ENCODE measurements at places on chromosomes 2 and 18.

DNA sequence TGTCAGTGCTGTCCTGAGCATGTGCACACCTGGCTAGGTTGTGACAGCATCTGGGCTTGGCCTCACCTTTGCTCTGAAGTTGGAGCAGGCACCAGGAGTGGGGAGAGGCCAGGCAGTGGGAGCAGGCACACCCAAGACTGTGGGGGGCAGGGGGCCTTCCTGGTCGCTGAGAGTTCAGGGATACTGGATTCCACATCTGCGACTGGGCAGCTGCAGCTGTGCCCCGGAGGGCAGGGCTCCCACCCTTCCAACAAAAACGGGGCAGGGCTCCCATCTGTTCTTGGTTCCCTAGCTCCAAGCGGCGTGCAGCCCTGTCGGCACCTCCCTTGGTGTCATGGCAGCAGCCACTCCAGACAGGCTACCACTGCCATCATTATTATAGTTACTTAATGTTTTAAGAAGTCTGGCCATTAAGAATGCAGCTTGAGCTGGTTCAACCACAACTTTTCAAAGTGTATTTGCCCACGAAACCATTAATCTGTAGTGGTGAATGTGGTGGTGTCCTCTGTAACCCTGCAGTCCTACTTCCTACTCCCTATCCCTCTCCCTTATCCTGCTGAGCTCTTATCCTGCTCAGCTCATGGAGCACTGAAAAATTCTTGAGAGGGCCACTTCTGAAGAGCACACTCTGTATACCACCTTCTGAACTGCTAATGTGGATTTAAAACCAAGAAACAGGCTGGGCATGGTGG lies 48.0 kb upstream of the RAB1A start:
- DNase-seq: no peak

DNA sequence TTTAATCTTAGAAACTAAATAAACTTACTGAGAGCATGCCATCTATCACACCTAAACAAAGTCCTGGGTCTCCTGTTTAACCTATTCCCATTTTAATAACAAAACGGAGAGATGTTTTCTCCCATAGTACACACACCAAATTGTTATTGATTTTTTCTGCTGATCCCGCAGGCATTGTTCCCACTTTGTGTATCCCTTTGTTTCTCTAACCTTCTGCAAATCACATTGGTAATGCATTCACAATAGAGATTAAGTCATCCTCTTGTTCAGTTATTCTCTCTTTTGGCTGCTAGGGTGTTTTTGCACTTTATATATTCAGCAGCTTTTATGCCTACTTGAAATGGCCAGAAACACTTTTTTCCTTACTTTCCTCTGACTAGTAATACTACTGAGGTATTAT lies 1071.9 kb upstream of the CDH2 start:
- DNase-seq: no peak

DNA sequence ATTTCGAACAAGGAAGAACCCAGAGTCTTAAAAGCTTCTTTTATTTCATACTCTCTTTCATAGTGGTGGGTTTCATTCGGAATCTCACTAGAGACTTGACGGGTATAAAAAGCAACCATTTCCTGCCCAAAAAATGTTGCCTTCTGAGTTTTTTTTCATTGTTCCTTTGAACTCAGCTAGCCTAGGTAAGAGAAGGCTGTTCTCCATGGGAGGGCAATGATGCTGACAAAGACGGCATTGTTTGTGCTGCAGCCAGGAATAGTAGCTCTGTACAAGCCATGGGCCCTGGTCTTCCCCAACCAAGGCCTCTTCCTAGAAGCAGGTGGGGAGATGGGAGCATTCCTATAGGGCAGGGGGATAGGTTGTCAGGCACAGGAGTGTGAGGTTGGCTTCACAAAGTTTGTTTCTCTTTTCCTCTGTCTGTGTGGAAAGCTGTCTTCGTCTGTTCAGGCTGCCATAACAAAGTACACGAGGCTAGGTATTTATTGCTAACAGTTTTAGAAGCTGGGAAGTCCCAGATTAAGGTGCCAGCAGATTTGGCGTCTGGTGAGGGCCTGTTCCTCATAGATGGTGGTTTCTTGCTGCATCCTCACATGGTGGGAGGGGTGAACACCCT lies 405.1 kb downstream of the NBAS start:
- DNase-seq: no peak

DNA sequence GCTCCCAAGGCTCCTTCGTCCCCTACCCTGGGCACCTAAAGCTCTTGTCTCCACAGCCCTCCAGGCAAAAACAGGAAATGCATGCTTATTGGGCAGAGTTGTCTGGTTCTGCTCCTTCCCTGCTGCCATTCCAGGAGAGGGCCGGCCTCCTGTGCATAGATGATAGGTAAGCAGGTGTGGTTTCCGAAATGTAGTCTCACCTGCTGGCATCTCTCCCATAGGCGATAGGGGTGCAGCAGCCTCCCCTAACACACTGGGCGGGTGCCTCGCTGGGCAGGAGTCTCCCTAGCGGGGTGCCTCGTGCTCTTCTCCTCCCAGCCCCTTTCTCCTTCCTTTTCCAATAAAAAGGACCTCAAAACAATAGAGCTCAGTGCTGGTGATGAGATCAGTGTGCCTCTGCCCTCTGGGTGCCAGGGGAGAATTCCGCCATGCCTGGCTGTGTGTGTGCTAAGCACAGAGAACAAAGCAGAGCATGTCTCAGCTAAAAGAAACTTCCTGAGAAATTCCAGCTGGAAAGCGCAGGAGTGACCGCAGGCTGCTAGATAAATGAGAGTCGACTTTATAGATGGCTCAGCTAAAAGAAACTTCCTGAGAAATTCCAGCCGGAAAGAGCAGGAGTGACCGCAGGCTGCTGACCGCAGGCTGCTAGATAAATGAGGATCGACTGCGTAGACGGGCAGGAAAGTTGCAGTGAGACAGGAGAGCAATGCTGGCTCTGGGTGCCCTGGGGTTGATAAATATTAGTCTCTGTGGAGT lies 11.3 kb upstream of the PXDN start:
- no peak for DNase-seq

DNA sequence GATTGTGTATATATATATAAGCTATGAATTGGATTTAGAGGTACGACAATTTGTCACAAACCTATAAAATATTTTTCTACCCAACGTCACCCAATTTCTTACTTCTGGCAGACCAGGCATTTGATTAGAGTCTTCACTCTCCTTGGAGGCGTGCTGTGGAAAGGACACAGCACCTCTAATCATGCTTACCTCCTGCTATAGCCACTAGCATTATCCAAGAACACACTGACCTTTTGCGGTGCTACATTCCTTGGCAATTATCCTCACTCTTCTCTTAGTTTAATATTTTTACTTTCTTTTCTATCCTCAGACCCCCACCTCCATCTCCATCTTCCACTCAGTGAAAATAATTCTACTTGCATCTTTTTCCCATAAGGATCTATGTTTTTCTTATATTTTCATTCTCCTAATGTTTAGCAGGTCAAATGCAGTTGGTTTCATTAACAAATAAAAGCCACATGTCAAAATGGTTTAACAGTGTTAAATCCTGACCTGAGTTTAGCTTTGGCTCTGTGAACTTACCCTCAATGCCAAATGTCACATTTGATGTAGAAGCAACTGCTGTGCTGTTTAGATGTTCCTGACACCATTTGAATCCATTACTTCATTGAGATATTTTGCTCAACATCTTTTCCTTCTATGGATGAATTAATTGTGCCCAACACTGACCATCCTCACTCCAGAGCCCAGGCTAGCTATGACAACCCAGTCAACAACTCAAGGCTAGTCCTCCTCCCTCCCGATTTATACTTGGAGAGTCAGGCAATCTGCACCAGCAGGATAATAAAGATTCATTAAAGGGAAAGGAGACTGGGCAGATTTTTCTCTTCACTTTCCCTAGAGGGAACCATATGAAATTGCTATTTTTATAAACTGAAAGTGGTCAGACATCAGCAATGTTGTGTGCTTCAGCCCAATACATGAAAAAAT lies 240.5 kb downstream of the MREG start:
- DNase-seq: no peak

DNA sequence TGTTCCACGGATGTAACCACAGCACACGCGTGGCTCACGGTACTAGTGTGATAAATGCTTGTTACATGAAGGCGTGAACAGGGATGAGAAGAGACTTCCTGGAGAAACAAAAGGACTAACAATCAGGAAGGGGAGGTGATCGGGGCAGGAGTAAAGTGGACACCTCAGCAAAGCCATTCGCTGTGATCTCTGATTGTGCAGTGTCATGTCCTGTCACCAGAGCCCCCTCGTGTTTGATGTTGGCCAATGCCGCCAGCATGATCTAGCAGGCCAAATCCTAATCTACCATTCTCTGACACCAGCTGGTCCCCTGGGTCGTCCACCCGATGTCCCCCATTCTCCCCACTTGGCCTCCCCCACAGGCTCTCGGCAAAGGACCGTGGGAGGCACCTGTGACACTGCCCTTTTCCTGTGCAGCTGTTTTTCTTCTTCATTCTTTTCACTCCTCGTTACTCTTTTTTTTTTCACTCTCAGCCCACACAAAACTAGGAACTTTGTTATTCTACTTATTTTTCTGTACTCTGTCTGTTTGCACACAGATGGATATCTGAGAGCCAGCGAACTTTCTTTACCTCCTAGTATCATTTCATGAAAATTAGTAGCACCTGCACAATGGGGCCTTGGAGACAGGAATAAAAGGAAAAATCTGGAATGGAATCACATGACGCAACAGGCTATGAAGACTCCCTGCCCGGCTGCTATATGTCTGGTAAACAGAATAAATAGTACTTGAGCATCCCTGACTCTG lies 146.8 kb downstream of the TGIF1 start:
- peak; percentile 66 for DNase-seq

- DNase-seq: no peak
Measured at GRCh38 chr2:215015421-215015820, 123.0 kb downstream of the ABCA12 start.

DNA sequence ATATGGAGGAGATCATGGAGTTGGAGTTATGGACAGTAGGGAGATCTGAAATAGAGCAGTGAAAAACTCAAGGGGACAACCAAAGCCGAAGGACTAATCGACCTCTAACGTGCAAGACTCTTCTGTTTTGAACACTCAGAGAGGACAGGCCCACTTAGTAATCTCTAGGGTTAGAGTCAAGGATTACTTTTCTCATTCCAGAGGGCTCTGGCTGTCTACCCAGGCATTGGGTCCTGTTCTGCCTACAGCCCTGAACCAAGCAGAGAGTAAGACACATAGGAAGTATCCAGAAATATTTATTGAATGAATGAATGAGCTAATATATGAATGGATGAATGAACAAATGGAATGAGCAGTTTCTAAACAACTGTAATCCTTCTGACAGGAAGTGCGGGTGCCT lies 50.3 kb upstream of the PKDCC start:
- DNase-seq: no peak

- peak; percentile 71 for DNase-seq
Measured at GRCh38 chr2:233331536-233331935, 22.8 kb upstream of the DGKD start.

GRCh38 chr2:134398300-134398699 lies 144.4 kb downstream of the MGAT5 start:
- DNase-seq: no peak

DNA sequence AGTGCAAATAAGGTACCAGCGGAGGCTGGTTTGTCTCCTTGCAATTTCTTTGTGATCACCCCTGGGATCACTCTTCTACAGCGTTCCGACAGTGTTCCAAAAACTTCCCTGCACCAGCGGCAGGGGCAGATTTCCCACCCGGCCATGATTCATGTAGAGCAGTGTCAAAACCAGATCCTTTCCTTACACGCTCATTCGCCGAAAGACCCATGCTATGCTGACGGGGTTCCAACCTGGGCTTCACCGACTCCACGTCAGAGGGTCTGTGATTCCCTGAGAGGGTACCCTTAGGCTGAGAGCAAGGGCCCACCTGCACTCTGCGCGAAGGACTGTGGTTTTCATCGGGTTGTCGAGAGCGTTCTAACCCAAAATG lies 423 bp upstream of the TTC27 start:
- peak; percentile 37 for DNase-seq

DNA sequence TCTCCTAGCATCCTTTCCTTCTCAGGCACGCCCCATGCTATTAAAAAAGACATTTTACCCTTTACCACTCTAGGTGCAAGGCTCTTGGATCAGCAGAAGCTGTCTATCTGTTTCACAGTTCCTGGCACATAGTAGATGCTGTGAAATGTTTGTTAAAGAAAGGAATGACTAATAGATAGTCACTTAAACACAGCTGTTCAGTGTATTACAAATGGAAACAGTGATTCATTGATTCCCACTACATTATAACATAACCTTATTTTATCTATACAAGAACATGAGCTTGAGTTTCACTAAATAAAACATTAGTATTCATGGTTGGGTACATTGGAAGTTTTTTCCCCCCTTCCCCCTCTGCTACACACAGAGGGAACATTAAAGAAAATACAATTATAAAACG lies 142.1 kb downstream of the ASXL3 start:
- no peak for DNase-seq

- DNase-seq: no peak
Measured at GRCh38 chr2:62266433-62267038, 70.6 kb downstream of the B3GNT2 start.

GRCh38 chr18:49757513-49758262 lies 55.6 kb downstream of the ACAA2 start:
- no peak for DNase-seq

GRCh38 chr2:163715199-163715598 lies 20.6 kb downstream of the FIGN start:
- DNase-seq: no peak

DNA sequence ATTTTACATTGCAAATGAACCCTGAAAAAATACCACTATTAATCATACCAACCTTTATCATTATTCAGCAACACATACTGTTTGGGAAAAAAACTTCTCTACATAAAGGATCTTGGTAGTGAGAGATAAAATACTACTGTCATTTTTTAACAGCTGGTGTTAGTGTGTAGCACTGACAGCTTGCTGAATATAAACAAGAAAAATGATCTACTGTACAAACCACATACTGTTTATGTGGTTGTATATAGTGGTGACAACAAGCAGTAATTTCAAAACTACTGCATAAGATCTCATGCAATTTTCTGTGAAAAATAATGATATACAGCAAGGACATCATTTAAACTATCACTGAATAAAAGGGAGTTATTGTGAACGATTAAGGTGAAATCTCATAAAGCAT lies 601.2 kb downstream of the LRP1B start:
- no peak for DNase-seq

- no peak for DNase-seq
Measured at GRCh38 chr2:237478979-237479378, 8.1 kb upstream of the MLPH start.

DNA sequence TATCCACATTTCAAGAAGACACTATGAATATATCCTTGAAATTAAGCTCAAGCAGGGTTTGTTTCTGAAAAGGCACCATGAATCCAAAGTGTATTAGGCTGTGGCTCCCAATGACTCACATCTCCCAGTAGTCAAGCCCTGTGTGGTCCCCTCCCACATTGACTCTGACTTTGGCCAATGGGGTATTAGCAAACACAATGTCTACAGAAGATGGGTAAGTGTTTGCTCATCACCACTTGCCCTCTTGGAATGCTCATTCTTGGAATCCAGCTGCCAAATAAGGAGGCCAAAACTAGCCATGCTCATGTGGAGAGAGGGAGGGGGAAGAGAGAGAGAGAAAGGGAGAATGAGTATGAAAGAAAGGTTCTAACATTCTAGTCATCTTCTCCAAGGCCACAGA lies 490.0 kb downstream of the TXNL1 start:
- no peak for DNase-seq

- DNase-seq: no peak
Measured at GRCh38 chr2:203062126-203062525, 47.5 kb downstream of the NBEAL1 start.
